ENCODE measurements at places on chromosomes 2 and 18.

DNA sequence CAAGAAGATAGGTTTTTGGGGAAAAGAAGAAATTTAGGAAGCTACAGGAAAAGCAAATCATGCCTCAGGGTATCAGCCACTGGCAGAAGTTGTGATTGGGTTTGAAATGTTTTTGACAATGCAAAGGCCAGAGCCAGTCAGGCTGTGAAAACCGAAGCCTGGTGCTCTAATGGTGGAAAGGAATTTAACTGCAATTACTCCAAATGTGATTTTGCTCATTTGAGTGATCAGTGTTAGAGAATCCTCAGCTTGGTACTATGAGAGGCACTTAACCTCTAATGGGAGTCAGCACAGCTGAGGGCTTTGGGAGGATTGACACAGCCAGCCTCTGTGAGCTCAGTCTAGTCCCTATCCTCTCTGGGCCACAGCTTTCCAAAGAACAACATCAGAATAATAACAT is 176.5 kb downstream of the LRRTM1 start:
- DNase-seq: no peak

DNA sequence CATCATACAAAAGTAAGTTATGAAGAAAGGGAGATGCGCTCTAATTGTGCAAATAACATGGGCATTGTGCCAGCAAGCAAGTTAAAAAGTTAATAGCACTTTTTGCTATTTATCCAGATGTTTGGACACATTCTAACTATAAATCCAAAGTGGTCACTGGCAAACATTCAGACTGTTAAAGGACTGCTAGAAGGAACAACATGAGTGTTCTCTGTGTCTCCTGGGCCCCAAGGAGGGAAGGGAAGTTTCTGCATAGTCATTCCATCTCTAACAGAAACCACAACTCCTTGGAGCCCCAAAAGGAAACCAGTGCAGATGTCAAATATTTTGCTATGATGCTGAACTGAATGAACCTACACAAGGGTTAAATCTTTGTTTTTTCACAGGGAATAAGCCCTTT is 213.3 kb upstream of the HNRNPA3 start:
- peak; percentile 2 for DNase-seq

- DNase-seq: no peak
These were observed 159.4 kb downstream of the ASB1 start for GRCh38 chr2:238585836-238586821.

DNA sequence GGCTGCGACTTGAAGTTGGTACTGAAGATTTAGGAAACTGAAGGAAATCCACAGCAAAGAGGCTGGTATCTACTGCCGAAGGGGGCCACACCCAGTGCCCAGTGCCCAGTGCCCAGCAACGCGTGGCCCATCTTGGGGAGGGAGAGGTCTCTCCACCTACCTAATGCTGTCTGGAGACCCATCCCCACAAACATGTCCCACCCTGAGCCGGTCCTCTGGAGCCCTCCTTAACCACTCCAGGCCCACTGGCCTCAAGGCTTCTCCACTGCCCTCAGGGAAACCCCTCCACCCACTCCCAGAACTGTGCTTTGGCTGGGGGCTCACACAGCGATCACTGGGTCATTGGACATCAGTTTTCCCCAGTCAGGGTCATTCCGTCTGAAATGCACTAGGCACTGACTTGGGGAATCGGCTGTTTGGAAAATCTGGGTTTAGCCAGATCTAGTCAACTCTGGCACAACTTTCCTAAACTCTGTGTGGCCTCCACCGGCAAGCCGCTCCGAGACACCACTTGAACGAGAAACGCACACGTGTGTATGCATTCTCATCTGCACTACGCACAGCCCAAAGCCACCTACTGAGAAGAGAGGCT is 20.1 kb downstream of the GPR55 start:
- no peak for DNase-seq

DNA sequence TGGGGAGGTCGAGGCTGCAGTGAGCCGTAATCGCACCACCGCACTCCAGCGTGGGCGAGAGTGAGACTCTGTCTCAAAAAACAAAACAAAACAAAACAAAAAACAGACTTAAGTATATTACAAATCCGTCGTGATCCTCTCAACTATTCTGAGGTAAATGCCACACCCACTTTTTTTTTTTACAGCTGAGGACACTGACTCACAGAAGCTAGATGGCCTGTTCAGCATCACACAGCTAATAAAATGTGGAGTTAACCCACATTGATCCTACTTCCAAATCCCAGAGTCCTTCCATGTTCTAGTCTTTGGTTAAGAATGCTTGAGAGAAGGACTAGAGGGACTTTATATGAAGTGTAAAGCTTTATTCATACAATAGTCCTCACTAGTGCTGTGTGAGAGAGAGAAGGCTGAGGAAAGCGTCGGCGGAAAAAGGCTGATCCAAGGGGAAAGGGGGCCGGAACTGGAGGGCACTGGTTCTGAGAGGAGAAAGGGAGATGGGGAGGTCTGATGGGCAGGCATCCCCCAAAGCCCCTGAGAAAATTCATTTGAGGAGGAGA is 627 bp downstream of the RNF25 start:
- peak; percentile 41 for DNase-seq
